ENCODE measurements at places on chromosomes 4 and X.

DNA sequence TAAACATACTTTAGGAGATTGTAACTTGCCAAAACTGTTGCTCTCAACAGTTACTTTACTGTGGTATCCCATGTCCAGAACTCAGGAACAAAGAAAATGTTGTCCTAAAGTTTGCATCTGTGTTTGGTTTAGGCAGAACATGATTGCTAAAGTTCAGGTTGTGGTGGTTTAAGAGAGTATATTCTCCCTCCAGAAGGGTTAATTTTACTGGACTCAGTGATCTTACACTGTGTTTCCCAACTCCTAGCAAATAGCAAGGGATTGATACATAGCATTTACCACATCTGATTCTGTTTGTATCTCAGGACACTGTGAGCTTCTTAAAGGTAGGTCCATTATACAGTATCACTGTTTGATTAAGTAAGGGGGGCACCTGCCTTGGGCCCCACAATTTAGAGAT lies 13.3 kb upstream of the DCK start:
- DNase-seq, result no peak

- no peak for DNase-seq
Observed at GRCh38 chrX:39397561-39398199, 596.4 kb downstream of the MID1IP1 start.

DNA sequence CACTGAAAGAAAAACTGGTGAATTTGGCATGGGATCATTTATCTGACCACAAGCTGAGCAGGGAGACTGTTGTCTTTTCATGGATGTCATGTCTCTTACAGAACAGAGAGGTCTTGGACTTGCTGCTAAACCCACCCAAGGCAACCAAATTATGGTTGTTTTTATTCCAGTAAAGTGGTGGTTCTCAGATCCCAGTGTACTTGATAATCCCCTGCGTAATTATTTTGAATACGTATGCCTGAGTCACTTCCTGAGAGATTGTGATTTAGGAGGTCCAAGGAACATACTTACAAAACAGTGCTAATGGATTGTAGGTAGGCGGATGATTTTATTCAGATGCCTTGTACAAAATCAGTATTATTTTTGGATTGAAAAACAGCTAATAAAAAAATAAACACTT lies 585.6 kb downstream of the IL1RAPL1 start:
- DNase-seq, result no peak

DNA sequence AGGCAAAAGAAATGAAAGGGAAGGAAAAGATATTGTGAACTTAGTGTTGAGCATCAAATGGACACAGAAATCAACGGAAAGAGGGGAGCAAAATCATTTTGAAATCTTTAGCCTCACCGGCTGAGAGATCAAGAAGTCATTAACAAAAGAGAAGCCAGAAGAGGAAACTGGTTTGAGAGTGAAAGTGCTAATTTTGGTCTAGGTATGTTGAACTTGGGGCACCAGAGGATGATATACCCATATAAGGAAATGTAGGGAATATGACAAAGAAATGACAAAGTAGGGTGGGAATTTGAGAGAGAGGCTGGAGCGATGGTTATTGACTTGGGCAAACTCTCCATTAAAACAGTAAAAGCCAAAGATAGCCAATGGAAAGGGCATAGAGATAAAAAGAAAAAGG lies 183.4 kb upstream of the ATOH1 start:
- DNase-seq, result no peak

GRCh38 chrX:2550328-2551020 lies 49.7 kb upstream of the DHRSX start:
- no peak for DNase-seq

GRCh38 chrX:53075011-53075410 lies 7.2 kb upstream of the TSPYL2 start:
- no peak for DNase-seq

DNA sequence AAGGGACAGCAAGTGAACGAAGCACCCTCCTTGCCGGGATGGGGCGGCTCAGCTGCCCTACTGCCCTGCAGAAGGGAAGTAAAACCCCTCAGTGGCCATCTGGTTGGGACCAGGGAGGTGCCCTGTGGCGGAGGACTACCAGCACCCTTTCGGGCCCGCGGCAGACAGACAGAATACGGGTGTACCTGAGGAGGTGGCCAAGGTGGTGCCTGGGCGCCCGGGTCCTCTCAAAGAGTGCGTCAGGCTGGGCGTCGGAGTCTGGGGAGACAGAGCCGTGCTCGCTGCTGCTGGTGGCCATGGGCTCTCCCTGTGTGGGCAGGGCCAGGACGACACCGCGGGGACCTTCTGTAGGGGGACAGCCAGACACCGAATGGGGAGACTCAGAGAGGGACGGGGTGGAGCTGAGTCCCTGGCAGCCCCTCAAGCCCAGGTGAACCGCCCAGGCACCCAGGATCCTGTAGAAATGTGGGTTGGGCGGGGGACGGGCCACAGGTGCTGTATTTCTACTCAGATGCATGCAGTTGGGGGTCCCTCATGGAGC lies 29.7 kb downstream of the PDHA1 start:
- no peak for DNase-seq

GRCh38 chrX:27796640-27797257 lies 11.0 kb upstream of the MAGEB10 start:
- no peak for DNase-seq

DNA sequence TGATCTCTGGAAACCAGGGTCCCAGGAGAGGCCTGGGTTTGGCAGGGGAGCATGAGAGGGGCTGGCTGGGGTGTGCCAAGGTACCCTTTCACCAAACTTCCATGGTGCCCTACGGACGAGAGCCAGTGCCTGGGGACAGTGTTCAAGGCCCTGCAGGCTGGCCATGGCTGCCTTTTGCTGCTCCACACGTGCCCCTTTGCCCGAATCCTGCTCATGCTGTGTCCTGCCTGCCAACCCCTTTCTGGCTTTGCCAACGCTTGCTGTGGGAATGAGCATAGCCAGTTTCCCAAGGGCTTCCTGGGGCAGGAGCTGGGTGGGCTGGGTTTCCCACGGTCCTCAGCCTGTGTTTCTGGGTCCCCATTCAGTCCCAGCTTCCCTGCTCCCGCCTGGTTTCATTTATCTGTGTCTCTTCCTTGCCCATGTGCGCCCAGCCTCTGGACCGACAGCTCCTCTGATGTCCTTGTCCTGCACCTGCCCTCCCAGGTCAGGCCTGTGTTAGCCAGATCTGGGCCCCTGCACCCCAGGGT lies 17.3 kb downstream of the CPZ start:
- no peak for DNase-seq

- no peak for DNase-seq
Observed at GRCh38 chr4:153252122-153252521, 47.9 kb downstream of the TRIM2 start.

GRCh38 chrX:9535101-9535500 lies 70.2 kb downstream of the TBL1X start:
- DNase-seq, result no peak

DNA sequence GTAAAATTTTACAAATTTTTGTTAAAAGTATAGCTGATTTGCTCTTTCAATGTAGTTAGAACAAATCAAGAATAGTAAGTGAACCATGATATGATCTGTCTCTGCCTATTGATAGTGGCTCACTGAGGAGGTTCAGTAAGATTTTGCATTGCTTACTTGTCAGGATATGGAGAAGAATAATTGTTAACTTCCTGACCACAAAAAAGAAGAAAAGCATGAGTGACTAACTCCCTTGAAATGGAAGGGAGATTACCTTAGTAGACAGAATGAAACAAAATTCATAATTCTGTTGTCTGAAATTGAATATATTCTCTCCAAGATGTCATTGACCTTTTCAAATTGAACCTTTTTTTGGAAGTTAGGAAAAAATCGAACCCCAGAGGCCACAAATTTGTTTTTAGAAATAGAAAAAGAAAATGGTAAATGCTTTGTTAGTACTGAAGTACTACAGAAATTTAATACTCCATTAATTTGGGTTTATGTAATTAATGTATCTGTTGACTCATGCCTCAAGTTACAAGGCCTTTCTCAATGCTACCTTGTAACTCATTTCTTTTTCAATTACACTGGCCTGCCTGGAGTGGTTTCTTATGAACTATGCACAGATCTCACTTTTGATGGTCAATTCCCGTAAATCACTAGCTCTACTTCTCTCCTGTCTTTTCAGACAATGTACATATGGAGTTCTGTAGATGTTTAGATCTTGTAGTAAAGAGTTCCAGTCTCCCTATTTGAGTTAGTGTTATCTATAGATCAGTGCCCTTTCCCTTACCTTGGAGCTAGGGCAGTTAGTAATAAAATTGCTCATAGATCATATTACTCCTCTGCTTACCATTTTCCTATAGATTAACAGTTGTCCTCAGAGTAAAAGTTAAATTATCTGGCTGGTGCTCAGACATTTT lies 139.3 kb downstream of the TLL1 start:
- no peak for DNase-seq

- DNase-seq, result no peak
Observed at GRCh38 chr4:39036172-39036571, 4.0 kb upstream of the TMEM156 start.

DNA sequence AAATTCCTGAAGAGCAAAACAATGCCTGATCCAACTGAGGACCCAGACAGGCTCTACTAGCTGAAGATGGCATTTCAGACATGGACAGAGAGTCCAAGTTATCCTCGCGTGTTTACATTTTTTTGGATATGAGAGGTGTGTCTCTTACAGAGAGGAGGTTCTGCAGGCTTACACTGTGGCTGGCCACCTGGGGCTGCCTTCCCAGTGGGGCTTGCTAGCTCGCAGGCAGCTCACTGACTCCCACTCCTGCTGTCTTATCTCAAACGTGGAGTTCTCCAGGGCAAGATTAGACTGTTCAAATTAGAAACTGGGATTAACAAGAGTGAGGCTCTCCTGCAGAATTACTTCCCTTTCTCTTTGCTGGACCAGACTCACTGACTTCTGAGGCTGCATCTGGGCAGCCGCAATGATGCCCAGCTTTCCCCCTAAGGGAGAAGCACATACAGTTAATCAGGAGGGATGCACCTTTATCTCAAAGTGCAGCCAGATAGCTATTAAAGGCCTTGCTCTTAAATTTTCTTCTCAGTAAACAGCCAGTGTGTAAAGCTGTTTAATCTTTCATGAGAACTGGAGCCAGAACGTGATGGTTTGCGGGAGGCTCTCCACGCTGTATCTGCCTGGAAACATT lies 123.0 kb downstream of the ENPP6 start:
- DNase-seq, result no peak

DNA sequence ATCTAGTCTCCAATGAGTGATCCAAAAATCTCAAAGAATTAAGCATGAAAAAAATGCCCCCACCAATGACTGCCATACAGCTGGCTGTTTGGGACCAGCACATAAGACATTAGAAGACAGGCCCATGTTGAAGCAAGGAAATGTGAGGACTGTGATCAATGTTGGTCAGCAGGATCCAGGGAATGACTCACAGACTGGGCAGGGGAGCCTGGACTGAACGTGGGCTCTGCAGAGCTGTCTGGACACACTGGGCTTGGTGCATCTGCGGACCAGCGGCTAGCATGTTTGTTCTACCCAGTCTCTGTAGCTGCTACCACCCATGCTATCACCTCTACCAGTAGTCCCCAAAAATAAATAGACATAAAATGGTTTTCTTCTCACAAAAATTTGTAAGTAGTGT lies 108.6 kb downstream of the PALLD start:
- no peak for DNase-seq

GRCh38 chrX:46620505-46620904 lies 46.9 kb downstream of the CHST7 start:
- no peak for DNase-seq

- no peak for DNase-seq
Observed at GRCh38 chrX:108071578-108071977, 19.8 kb downstream of the PSMD10 start.

DNA sequence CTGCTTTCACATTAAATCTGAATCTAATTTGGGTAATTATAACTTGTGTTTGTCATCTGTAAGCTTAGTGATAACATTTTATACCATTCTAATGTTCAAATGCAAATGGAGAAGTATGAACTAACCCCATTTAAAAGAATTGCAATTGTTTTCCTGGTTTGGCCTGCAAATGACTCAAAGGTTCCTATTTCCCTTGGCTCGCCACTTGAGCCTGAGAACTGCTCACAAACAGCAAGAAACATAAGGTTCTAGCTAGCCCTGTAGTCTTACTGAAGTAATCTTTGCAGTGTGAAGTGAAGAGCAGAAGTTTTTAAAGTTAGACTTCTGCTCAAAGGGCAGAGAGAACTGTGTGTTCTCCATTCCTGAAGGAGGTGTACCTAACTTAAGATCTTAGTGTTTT lies 27.2 kb downstream of the UPRT start:
- DNase-seq, result no peak

DNA sequence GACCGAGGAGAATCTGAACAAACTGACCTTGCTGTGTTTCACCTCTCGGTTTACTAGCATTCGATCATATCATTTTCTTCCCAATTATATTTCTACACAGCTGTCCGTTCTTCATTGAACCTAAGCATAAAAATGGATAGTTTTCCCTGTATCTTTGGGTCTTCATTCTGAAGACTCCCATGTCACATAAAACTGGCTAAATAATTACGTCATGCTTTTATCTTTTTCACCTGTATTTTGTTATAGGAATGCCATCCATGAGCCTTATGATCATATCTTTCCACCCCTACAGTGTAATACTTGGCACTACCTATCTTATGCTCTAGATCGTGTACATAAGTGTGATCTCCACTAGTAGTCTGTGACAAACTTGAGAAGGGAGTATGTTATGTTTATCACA lies 456.1 kb downstream of the FGF13 start:
- no peak for DNase-seq

DNA sequence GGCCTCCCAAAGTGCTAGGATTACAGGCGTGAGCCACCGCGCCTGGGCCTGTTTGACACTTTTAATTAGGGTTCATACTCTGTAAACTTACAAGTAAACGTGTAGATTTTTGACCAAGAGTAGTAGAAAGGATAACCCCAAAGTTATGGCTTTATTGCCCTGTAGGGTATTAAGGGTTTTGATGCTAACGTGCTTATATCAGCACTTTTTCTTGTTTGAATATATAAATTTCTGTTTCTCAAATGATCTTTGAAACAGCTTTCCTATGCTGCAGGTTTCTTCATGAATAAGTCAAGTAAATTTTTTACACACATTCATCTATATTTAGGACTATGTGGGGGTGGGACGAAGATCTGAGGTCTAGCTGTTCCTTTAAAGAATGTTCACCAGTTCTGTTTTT lies 29.3 kb upstream of the REPS2 start:
- DNase-seq, result no peak

DNA sequence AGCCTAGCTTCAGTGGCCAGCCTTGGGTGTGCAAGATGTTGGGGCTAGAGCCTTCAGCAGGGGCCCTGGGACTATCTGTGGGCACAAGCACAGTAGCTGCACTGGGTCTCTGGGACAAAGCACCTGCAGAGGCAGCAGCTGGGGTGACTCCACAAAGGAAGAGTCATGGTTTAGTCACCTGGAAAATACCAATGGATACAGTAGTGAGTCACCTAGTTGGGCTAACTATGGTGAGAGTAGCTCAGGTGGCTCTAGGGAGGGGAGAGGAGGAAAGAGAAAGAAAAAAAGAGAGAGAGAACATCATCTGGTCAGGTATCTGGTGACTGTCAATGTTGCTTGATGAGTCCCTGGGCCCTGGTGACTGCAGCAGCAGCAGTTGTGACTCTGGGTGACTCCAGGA lies 72.9 kb upstream of the SPIN4 start:
- no peak for DNase-seq

- DNase-seq, result no peak
Observed at GRCh38 chr4:86184216-86184900, 175.5 kb downstream of the MAPK10 start.

Data from activated naive CD4-positive, alpha-beta T cell (primary cell).